ENCODE measurements at places on chromosomes 5 and 9.

GRCh38 chr5:88188458-88189132, 80.0 kb downstream of the TMEM161B start:
- DNase-seq: no peak

DNA sequence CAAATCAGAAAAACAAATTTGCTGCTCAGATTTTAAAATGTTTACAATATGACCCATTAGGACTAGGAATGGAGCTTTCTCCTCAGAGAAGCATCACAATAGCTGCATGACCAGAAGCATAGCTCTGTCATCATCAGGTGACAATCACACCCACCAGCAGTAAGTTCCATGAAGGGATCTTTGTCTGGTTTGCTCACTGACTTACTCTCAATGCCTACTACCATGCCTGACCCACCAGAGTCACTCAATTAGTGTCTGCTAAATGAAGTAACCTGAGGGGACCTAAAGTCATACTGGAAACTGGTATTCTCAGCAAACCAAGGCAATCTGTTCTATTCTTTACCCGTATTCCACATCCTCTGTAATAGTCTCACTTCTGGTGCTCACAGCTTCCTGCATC, 7.7 kb downstream of the ERMP1 start:
- no peak for DNase-seq

DNA sequence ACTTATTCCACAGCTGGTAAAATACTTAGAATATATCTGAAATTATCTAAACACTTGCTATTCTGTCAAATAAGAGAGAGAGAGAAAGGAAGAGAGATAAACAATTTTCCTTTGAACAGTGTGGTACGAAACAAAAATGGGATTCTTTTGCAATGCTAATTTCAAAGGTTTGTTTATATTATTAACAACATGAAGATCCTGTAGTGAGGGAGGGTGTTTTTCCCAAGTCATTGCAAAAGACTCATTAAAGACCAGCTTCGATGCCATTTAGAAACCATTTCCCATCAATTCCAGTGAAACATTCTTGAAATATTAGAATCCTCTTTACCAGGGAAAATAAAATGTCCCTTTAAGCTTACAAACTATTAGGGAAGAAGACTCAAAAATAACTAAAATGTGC, 505.4 kb downstream of the SEMA5A start:
- DNase-seq: no peak

- DNase-seq: no peak
Observed at GRCh38 chr5:27217155-27217956, 179.0 kb upstream of the CDH9 start.

DNA sequence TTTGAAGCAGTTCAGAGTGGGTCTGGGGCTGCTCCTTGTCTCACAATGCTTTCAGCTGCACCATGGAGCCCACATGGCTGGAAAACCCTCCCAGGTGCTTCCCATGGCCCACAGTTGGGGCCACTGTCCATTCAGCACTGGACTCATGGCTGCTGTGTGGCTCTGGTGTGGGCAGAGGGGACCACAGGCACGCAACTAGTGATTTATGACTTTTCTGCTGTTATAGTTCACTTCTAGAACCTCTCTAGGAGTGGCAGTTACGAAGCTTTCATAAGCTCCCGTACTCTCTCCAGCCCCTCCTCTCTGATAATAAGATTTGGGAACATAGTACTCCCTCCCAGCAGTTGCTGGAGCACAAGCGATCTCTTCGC, 29.0 kb downstream of the GLRA1 start:
- no peak for DNase-seq

DNA sequence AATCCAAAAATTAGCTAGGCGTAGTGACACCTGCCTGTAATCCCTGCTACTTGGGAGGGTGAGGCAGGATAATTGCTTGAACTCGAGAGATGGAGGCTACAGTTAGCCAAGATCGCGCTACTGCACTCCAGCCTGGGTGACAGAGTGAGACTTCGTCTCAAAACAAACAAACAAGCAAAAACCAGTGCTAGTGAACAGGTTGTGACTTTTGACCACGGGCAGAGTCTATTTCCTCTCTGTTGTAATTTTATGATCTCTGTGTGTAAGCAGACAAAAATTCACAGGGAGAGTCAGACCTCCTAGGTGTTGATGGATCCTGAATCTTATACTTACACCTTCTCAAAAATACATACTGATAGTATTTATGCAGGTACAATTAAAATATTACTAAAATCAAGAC, 65.8 kb downstream of the SPEF2 start:
- no peak for DNase-seq

DNA sequence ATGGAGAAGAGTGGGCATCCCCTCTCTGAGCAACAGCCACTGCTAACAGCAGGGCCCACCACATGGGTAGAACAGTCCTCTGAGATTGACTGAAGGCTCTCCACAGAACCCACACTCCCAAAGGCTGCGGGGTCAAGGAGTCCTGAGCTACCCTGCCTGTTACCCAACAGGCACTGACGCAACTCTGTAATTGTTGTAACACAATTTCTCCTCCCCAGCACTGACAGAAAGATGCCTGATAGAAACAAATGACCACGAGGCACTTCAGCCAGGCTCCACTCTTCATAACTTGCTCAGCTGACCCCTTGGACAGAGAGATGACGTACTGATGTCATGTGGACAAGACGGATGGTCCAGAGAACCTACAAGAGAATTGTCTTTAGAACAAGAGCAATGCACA, 220.7 kb downstream of the SPOCK1 start:
- DNase-seq: no peak

GRCh38 chr5:88923623-88924329, 40.8 kb upstream of the MEF2C start:
- no peak for DNase-seq

- no peak for DNase-seq
Observed at GRCh38 chr5:40672425-40672824, 7.3 kb upstream of the PTGER4 start.

- no peak for DNase-seq
Observed at GRCh38 chr9:97628668-97629067, 4.5 kb downstream of the TSTD2 start.

DNA sequence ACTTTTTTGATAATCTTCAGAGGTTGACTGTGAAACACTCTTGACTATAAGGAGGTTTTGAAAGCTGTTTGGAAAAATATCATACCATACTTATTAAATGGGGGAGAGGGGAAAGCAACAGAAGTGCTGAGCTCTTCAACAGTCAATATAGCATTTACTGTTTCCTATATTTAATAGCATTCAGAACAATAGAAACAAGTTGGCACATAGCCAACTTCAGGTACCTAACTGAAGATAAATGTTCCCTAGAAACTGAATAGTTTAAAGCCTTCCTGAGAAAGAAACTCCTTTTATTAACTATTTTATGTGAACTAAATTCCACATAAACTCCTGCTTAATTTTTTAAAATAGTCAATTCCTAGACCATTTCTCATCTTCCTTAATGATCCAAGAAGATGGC, 26.3 kb downstream of the SLC31A1 start:
- no peak for DNase-seq

DNA sequence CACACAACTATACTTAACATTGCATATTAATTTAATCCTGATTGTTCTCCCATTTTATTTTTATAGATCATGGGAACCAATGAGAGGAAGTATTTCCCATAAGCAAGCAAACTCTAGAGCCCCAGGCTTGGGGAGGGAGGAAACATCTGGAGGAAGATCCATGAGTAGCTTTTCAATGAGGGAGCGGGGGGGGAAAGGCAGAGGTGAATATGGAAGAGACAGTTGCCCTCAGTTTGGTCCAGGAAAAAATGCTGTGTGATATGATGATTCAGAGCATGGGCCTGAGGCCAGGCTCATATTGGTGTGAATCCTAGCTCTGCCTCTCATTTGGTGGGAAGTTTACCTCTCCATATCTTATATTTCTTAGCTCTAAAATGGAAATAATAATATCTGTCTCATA, 42.2 kb upstream of the ALDOB start:
- DNase-seq: no peak

DNA sequence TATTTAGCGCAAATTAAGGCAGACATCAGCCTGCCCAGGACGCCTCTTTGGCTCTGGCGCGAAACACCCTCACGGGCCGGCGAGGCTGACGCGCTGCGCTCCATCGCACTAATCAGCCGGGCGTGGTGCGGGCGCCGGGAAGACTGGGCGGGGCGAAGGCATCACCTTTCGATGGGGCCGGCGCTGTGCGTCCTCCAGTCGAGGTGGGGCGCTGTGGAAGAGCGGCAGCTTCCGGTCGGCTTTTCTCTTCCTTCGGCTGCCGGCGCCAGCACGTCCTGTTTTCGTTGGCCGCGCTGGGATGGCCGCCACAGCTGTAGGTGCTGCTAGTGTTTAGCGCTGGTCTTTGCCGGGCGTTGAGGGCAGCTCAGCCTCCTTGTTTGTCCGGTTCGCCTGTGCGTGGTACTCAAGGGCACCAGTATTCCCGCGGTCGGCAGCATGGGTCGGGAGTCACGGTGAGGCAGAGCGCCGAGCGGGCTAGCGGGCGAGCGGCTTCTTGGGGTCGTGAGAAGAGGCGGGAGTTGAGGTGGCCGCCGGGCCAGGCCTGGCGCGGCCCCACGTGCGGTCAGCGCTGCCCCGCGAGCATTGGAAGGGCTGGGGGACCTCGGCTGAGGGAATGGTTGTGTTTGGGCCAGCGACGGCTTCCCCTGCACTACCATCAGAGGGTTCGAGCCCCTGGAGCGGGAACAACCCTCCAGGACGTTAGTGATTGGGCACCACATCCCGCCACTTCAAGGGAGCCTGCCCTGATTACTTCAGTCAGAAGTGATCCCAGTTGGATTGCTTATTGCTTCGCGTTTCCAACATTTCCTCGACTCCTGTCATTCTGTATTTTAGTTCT, at the start of gene DDX46:
DDX46 (plus strand) TSS at position 276 of the 838 bp plus-strand sequence; CDS start at position 436, 160 bp downstream.
- peak; percentile 97 for DNase-seq

GRCh38 chr9:72527801-72528195, 6.4 kb downstream of the TMC1 start:
- DNase-seq: no peak

- peak; percentile 60 for DNase-seq
Observed at GRCh38 chr5:176810687-176811501, 535 bp downstream of the UNC5A start.

- no peak for DNase-seq
Observed at GRCh38 chr5:95746194-95746593, 15.1 kb downstream of the RHOBTB3 start.

- DNase-seq: no peak
Observed at GRCh38 chr9:2385746-2386145, 235.8 kb upstream of the VLDLR start.

DNA sequence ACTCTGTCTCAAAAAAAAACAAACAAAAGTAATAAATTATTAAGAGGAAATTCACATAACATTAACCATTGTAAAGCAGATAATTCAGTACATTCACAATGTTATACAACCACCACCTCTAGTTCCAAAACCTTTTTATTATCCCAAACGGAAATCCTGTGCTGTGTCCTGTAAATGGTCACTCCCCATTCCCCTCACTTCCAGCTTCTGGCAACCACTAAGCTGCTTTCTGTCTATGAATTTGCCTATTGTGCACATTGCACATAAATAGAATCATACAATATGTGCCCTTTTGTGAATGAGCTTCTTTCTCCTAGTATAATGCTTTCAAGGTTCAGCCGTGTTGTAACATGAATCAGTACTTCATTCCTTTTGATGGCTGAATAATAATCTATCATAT, 20.8 kb downstream of the C9orf152 start:
- no peak for DNase-seq

- no peak for DNase-seq
Observed at GRCh38 chr5:133202066-133202665, 150.4 kb downstream of the HSPA4 start.

DNA sequence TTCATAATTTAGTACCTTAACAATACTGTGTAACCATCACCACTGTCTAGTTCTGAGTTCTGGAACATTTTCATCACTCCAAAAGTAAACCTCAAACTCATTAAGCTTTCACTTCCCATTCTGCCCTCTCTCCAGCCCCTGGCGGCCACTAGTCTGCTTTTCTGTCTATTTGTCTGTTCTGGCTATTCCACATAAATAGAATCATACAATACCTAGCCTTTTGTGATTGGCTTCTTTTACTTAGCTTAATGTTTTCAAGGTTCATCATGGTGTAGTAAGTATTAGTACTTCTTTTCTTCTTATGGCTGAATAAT, 138.7 kb downstream of the RAPGEF6 start:
- no peak for DNase-seq

DNA sequence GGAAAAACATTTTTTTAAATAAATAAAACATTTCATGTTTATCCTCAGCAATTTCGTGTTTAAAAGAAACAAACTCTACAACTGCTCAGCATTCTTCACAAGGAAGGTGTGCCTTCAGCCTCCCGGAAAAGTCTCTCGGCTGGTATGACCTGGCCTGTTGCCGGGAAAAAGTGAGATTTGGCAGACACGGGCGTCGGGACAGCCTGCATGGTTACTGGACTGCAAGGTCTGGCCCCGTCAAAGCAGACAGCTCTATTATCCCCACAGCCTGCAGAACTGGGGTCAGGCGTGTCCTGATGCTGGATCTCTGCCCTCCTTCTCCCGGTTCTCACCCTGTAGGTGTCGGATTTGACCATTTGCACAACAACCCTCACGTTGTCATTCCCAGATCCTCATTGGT, 120.3 kb upstream of the SPATA31C2 start:
- DNase-seq: no peak

- no peak for DNase-seq
Observed at GRCh38 chr5:97531549-97531948, 348.5 kb upstream of the RIOK2 start.

DNA sequence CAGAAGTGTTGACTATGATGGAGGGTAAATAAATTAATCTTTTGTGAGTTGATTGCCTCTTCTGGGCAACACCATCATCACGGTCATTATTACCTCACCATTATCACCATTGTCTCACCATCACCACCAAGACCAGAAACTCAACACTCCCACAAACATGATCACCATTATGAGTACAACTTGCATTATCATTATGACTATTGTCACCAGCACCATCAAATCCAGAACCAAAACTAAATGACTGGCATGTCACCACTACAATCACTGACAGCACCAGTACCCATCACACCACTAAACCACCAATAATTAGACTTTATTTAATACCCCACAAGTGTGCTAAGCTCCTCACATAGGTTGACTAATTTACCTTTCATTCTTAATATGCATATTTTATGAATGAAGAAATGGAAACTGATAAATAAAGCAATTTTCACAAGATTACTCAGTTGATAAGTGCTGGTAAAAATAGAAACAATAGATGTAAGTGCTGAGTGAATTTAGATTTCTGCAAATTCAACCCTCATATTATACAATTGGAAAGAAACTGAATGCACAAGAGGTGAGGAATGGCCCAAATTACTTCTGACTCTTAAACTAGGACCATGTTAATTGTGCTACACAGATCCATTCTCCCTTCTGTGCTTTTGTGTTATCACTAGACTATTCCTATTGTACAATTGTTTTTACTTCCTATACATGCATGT, 517.8 kb upstream of the PAPPA start:
- no peak for DNase-seq

DNA sequence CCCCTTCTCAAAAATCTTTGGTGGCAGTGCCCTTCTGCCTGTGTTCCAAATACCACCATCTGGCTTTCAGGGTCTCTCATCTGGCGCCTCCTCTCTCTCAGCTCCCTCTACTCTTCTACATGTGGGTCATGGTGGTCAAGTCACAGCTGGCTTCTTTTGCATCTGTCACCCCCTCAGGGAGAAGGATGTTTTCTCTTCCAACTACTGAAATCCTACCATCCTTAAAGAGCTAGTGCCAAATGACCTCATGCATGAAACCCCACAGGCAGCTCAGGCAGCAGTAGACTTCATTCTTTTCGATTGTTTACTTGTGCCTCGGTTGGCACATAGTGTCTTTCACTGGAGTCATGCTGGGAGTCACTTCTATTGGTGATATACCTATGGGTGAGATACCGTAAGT, 219.2 kb downstream of the DCP2 start:
- no peak for DNase-seq
